ENCODE measurements at places on chromosomes 16 and 17.

DNA sequence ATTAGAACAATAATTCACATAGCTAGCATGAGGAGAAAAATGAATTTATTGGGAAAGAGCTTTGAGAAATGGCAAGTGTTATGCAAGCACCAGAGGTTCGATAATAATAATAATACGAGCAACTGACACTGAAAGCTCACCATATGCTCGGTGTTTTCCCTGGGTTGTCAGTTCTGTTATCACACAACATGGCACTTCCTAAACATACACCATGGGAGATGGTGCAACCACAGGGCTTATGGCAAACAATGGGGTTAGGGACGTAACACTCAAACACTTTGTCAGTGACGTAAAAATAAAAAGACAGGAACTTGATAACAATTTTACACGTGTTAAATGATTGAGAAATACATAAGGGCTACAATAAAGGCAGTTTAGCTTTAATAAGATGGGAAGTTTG is 23.7 kb downstream of the OR1D5 start:
- no peak for DNase-seq

DNA sequence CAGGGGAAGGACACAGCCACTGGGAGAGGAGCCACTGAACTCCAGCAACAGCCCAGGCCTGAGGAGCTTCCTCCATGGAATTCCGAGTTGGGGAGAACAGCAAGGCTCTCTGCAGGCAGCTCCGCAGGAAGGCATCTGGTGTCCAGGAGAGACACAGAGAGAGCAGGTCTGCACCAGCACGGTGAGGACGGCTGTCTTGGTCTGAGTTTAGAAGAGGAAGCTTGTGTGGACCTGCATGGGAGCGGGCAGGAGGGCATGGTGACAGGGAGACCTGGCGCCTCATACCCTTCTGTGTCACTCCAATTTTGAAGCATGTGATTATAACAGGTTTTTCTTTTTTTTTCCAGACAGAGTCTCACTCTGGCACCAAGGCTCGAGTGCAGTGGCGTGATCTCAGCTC is 6.4 kb downstream of the SLC38A10 start:
- DNase-seq: no peak

DNA sequence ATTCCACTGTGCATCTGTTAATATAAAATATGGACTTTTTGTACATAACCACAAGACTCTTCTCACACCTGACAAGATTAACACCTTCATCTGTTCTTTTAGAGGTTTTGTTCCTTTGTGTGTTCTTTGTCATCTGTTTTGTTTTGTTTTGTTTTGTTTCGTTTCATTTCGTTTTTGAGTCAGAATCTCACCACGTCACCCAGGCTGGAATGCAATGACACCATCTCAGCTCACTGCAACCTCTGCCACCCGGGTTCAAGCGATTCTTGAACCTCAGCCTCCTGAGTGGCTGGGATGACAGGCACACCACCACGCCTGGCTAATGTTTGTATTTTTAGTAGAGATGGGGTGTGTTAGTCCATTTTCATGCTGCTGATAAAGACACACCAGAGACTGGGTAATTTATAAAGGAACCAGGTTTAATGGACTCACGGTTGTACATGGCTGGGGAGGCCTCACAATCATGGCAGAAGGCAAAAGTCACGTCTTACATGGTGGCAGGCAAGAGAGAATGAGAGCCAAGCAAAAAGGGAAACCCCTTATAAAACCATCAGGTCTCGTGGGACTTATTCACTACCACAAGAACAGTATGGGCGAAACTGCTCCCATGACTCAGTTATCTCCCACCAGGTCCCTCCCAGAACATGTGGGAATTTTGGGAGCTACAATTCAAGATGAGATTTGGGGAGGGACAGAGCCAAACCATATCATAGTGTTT is 22.3 kb downstream of the C16orf90 start:
- no peak for DNase-seq

- DNase-seq: no peak
Observed at GRCh38 chr16:12366313-12366712, 389.8 kb downstream of the SNX29 start.

- DNase-seq: no peak
Observed at GRCh38 chr16:68772871-68773270, 35.8 kb downstream of the CDH1 start.

- DNase-seq: peak; percentile 27
Observed at GRCh38 chr17:82449131-82449882, 1.2 kb downstream of the CYBC1 start.

- no peak for DNase-seq
Observed at GRCh38 chr17:48052956-48053757, 5.0 kb downstream of the NFE2L1 start.

DNA sequence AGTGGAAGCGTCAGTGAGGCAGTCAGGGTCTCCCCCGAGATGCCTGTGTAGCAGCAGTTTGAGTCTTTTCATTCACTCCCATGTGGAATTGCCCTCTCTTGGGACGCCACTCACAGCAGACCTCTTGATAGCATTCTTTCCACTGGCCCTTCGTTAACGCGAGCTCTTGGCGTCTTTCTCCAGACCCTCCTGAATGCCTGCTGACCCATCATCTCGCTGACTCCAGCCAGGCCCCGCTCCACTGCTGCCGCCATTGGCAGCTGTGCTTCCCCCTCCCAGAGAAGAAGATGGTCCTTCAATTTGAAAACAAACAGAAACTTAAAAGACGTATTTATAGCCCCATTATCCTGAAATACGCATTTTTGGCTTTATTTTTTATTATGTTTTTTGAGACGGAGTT is 63.1 kb downstream of the SEC14L1 start:
- DNase-seq: no peak

GRCh38 chr17:74452841-74453661 is 13.4 kb upstream of the CD300A start:
- DNase-seq: no peak

DNA sequence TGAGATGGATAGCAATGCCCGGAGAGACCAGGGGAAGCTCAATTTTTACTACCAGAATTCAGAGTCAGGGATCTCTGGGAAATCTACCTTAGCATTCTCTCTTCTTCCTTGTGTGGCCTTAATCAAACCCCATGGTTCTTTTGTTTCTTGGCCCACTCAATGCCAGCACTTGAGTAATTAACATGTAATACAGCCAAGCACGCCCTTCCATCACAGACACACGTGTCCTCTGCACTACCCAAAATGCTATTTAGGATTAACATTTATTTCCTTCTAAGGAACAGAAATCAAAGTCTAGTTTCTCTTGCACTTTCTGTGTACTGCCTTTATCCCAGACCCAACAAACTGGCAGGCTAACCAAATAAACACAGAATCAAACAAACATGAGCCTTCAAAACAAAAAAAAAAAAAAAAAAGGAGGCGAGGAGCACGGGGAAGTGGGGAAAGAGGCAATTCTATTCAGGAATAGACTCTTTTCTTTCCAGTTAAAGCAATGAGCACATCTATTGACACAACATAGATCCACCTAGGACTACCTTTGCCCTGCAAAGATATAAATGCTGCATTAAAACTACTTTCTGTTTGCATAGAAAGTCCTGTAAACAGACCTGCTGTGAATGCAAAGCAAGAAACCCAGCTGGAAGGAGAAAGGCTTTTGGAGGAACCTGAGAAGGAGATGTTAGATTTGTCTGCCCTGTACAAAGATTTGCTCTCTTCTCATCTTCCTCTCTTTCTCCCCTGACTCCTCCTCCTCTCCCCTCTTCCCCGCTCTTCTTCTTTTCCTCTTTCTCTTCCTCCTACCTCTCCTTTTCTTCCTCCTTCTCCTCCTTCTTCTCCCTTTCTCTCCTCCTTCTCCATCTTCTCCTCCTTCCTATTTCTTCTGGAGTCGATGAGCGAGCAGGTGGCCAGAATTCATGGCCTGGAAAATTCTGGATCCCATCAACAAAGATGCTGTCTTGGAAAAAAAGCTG is 294.4 kb downstream of the NPIPA8 start:
- DNase-seq: no peak

DNA sequence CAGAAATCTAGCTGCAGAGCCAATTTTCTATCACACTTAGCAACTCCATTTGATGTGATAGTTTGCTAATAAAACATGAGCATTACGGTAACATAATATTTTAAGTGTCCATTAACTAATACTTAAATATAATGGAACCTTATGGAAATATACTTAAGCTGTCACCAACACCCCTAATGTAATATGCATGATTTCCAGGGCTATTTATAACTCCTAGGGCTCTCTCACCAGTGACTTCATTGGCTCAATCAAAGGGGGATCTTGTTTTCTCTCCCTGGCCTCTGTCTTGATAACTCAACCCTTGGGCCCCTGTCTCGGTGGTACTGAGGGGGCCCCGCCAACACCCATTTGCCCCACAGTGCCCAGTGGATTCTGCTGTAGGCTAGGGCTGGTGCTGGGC is 170.4 kb downstream of the SALL1 start:
- no peak for DNase-seq

GRCh38 chr17:46771561-46772474 is 46.7 kb downstream of the WNT3 start:
- peak; percentile 22 for DNase-seq

DNA sequence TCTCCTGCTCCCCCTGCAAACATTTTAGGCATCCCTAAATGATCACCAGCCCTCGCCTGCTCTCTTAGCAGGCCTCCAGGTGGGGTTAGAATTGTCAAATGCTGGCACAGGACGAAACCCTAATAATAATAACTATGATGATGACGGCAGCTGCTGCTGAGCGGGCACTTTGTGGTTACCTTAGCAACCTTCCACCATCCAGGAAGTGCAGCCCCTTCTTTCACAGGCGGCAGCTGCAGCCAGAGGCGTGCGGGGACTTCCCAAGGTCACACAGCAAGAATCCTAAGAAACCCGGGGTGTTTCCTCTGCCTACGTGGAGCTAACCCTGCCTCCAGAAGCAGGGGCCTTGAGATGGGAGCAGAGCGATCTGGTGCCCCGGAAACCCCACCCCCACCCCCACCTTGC is 22.4 kb upstream of the EIF1 start:
- DNase-seq: peak; percentile 56

GRCh38 chr16:80986557-80986956 is 20.1 kb downstream of the CMC2 start:
- no peak for DNase-seq

GRCh38 chr16:30369938-30370455 is 297 bp downstream of the TBC1D10B start:
- DNase-seq: no peak

DNA sequence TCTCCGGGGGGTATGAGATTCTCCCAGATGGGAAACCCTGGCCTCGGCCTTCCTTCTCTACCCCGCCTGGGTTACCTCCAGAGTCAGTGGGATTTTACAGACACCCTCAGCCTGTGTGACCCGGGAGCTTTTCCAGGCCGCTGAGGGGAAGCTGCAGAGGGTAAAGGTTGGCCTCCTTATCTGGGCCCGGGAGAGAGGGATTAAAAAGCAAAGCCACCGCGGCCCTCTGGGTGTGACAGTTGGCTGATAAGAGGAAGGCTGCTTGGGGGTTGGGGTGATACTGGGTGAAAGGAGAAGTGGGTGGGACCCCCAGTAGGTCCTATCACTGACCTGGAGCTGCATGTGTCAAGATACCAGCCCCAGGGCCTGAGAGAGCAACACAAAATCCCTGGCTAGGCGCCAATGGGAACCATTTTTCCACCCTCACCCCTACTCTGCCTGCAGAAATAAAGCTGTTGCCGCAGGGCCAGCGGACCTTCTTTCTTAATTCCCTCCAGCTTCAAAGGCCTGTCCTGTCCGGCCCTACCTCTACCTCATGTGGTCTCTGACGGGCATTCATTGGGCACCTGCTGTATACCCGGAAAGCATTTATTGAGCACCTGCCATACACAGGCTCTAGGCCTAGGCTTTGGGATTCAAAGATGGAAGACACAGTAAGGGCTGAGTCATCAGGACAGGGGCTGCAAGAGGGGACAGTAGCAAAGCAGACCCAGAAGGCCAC is 77.6 kb upstream of the GSE1 start:
- DNase-seq: no peak

DNA sequence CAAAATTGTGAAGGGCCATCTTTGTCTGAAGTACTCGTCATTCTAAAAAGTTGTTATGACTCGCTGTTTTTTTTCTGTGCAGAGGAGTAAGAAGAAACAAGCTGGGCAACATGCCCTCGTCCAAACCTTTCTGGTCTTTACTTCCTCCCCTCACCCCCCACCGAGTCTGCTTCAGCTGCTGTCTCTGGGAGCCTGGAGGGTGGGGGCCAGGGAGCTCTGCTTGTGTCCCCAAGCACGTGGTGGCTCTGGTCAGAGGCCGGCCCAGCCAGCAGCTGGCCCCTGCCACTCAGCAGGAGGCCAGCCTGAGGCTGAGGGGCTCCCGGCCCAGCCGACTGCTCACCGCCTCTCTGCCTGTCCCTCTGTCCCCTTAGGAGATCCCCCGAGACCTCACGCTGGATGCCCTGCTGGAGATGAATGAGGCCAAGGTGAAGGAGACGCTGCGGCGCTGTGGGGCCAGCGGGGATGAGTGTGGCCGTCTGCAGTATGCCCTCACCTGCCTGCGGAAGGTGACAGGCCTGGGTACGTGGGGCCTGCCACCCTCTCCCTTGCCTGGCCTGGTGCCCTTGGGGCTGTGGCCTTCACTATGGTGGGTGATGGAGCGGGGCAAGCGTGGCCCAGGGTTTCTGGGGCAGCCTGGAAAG is 53.7 kb upstream of the LGALS9 start:
- no peak for DNase-seq

DNA sequence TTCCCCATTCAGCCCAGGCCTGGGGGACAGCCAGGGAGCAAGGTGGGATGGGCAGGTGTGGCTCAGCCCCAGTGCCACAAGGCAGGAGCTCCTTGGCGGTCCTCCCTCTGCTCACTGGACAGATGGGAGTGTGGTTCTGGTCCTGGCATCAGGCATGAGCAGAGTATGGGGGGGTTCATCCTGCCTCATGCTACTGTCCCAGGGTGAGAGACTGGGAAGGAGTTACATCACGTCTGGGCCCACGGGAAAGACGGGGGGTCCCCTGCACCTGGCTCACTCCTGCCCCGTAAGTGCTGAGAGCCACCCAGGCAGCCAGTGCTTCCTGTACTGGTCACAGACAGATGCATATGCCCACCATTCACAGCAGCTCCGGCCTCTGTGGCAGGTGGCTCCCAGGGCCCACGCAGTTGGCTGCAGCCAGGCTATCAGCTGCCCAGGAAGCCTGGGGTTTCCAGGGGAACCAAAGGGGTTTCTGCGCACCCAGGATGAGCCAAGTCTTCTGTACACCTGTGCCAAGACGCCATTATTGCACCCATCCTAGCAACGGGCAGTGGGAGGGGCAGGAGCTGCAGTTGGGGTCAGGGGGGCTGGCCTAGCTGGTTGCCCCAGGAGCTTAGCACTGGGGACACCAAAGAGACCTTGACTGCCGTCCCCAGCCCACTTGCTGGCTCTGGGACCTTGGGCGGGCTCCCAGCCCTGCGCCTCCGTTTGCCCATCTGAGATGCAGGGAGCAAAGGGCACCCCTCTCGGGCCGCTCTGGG is 1.9 kb downstream of the BAIAP3 start:
- no peak for DNase-seq
